ENCODE measurements at places on chromosomes 3 and 15. TPM values are rescaled to one million over a fixed set of nuclear protein-coding genes. Genes with fewer than 3 reads are reported as not detected.

ARHGEF26 gene
- total RNA-seq: 1.6 TPM

GHSR gene
- total RNA-seq: not detected

COLQ gene
- total RNA-seq: 0.66 TPM

PRTG gene
- total RNA-seq: 1.7 TPM

MCTP2 gene
- 19.6 TPM for total RNA-seq

TRH gene
- total RNA-seq: not detected

NXPE3 gene
- 26.3 TPM for total RNA-seq

PLSCR2 gene
- total RNA-seq: not detected
